ENCODE measurements at places on chromosomes 6 and 20.
A peak's percentile ranks its signal among the peaks of the same experiment; 100 is the strongest.

DNA sequence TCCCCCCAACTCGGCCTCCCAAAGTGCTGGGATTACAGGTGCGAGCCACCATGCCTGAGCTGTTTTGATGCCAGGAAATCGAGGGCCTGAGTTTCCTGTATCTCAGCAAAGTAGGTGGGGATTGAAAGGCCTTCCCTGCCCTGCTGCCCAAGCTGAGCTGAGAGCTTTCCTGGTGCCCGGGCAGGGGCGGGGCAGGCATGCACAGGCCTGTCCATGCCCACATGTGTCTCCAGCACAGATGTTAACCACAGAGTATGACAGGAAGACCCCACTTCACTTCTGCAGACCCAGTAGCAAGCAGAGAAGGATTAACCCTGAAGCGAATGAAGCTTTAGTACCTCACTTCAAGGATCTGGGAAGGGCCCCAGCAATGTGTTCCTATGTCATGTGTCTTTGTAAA lies 66.0 kb downstream of the GPR6 start:
- no peak for DNase-seq

DNA sequence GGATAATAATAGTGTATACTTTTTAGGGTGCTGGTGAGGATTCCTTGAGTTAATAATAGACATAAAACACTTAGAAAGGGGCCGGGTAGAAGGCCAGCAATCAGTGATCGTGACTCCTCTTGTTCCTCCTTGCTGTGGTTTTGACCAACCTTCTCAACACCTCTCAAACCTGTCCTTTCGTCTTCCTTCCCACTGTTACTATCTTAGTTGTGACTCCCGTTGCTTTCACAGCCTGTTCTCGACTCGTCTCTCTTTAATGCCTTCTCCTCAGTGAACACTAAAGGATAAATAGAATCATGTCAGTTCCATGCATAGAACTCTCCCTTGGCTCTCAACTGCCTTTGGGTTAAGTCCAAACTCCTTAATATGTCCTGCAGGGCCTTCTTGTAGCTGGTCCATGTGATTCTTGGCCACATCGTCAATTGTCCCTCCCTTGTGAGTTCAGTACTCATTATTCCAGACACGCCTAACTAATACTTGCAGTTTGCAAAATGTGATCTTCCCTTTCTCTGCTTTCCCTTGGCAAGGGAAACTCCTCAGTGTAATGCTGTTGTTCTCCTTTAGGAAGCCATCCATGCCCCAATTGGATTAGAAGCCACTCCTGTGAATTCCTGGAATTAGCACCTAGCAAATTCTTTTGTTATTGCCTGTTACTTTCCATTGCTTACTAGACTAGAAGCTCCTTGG lies 164.9 kb downstream of the UTRN start:
- no peak for DNase-seq

GRCh38 chr6:37483917-37484785 lies 15.5 kb downstream of the CCDC167 start:
- DNase-seq = peak; percentile 59

GRCh38 chr6:154796484-154796883 lies 63.3 kb downstream of the SCAF8 start:
- no peak for DNase-seq

DNA sequence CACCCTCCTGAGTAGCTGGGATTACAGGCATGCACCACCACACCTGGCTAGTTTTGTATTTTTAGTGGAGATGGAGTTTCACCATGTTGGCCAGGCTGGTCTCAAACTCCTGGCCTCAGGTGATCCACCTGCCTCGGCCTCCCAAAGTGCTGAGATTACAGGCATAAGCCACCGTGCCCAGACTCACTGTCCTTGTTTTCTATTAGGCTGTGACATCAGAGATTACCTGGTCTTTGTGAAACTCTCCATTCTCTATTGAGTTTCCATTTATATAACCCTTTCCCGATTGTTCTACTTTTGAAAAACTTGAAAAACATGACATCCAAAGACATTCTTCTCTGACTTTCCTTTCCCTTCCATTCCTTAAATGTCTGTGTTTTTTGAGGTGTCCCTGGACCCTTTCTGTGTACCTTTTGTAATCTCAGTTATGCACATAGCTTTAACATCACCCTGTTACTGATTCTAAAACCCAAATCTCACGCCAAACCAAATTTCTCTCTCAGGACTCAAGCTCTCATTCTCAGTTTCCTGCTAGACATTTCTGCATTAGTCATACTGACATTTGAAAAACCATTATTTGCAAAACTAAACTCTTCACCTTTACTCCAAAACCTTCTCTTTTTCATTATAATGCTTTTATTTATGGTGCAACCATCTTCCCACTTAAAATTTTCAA lies 137.0 kb downstream of the KHDC1L start:
- no peak for DNase-seq

DNA sequence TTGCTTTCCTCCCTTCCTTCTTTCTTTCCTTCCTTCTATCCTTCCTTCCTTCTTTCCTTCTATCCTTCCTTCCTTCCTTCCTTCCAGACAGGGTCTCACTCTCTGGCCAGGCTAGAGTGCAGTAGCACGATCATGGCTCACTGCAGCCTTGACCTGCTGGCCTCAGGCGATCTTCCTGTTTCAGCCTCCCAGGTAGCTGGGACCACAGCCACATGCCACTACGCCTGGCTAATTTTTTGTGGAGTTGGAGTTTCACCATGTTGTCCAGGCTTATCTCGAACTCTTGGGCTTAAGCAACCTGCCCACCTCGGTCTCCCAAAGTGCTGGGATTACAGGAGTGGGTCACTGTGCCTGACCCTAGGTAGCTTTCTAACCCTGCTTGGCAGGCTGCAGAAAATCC lies 12.2 kb upstream of the SEC63 start:
- no peak for DNase-seq

GRCh38 chr6:19928461-19928860 lies 91.3 kb downstream of the ID4 start:
- DNase-seq = no peak

DNA sequence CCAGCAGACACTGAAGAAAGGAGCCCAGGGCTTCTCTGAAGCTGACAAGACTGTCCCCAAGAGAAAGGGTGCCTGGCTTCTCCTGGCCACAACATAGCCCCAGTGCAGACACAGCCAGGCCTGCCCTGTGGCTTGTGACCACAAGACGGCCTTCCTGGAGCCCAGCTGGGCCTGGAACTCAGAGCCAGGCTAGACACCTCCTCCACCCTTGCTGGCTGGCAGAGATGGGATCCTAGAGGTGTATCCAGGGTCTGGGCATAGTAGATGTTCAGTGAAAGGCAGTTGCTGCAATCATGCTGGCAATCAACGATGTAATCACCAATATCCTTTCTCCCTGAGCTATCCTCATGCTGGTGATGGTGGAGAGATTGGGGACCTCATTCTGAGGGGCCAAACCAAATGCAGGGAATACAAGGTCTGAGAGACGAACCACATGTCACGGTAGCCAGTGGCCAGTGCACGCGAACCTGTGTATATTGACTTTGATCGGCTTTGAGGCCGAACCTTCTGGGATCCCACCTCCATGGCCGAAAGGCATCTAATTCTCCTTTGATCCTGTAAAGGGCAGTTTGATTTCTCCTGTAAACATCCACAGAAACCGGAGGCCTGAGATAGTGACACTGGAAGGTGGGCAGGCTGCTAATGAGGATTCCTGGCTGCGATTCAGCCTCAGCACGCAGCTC lies 115.2 kb downstream of the PSMB1 start:
- DNase-seq = no peak

- no peak for DNase-seq
Measured at GRCh38 chr6:139392794-139393193, 18.3 kb upstream of the CITED2 start.

- DNase-seq = no peak
Measured at GRCh38 chr6:158768436-158768835, 50.7 kb downstream of the EZR start.

- DNase-seq = no peak
Measured at GRCh38 chr6:84019141-84019841, 14.3 kb upstream of the MRAP2 start.

DNA sequence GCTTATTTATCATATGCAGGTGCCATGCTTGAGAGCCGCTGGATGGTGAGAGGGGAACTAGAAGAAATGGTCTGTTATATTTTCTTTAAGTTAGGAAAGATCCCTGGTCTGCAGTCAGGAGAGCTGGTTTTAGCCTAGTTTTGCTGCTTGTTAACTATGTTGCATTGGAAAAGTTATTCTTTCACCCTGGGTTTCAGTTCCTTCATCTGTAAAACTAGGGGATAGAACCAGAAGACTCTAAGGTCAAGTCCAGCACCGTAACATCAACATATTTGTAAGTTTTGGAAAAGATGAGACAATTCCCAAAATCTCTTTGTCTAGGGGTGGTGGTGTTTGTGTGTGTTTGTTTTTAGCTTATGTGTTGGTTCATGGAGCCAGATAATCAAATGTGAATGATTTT lies 304.0 kb downstream of the QKI start:
- no peak for DNase-seq

- no peak for DNase-seq
Measured at GRCh38 chr20:35901678-35902544, 52.4 kb downstream of the SCAND1 start.

DNA sequence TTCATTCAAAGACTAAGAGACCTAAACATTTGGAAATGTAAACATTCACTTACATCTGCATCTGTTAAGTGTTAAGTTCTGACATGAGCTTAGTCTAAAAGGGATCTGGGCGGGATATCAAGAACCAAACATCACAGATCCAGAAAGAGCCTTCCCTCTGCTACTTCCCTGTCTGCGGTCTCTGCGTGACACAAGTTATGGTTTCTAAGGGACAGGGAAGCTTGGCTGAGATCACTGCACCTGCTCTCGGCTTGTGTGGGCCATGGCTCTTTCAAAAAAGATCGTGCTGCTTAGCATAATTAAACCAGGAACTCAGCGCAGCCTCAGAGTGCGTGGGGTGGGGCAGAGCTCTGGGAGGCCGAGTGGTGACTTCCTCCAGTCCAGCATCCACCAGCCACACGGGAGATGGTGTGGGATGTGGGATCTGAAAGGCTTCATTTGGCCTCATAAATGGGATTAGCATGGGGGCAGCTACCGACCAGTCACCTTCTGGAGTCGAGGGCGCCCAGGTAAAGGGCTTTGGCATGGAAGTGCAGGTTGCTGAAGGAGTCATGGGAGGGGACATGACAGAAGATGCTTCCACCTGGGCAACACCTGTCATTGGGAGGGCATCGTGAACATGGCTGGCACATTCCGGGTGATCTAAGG lies 16.7 kb upstream of the RAMACL start:
- no peak for DNase-seq

DNA sequence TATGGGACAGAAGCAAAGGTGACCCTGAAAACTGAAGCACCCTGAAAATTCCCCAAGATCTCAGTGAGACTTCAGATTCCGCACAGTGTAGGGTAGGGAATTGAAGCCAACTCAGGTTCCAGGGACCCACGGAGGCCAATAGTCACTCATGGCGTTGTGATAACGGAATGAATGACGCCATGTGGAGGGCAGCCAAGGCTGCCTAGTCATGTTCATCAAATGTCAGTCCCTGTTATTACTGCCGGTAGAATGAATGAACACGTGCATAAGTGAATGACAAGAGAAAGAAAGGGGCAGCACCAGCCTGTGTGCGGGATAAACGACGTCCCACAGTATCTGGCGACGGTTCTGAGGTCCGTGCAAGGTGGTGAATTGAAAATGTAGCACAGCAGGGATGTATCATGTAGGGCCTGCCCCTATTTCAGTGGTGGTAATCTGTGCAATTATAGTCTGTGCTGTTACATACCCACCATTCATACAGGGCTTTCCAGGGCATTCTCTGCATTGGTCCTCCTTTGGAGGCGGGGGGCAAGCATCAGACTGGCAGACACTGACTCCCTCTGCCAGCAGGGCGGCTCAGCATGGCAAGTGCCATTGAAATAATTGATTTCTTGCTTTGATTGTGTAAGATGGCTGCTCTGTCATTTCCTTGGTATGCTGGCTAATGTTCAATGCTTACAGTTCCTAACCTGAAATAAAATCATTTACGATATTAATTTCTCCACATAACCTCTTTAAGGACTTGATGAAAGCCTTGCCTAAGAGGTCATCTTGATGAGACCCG lies 386.9 kb downstream of the CDH4 start:
- DNase-seq = no peak

DNA sequence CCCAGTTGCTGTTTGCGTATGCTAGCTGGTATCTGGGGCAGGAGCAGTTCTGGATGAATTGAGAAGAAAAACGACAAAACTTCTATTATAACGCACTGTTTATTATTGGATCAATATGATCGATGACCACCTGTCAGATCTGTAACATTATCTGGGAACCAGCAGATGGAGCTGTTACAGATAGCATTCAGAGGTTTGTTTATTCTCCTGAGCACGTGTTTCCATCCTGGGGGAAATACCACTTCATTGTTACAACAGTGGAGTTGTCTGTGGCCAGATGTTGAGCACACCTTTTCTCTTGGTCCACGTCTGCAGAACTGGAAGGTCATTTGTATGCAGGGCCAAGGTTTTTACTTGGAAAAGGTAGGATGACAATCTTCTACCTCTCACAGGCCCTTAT lies 16.0 kb upstream of the NKX2-2 start:
- DNase-seq = no peak

DNA sequence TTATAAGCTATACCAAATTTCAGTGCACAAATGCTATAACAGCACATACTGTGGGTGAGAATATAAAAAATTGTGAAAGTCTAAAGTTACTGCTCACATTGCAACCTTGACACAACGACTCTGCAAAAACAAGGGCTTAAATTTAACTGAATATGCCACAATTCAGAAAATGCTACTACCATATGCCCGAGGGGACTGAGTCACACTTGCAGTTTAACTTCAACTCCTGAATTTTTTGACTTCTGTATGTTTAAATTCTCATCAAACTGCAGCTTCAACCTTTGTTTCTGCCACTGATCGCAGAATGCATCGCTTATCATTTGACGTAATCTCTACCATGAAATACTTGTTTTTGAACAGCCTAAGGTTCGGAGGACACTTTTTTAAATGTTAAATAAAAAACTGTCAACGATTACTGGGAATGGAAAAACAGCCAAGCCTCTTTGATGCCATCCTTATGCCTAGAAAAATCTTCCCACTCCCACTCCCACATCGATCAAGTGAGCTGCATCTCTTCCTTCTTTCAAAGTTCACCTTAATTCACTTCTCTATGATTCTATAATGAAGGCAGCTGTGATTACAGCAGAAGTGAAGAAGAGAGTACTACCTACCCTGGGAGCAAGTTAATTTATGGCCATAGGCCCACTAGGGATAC lies 136.5 kb downstream of the ATXN1 start:
- no peak for DNase-seq

DNA sequence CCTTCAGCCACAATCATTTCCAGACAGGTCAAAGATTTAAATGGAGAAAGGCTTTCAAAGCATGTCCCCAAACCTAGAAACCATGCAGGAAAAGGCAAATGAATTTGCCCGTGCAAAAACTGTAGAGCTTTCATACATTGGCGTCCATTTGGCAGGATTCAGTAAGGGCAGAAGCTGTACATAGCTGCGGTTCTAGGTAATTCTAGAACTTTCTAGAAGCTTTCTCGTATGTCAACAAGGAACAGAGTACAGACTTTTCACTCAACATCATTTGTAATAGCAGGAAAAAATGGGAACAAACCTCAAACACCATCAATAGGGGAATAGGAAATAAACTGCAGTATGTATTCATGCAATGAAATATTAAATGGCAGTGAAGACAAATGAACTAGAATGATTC lies 11.1 kb upstream of the MAPK13 start:
- no peak for DNase-seq

Data from T-helper 1 cell (primary cell).